ENCODE measurements at places on chromosomes 4 and X.
A peak's percentile ranks its signal among the peaks of the same experiment; 100 is the strongest.

- DNase-seq = no peak
Observed at GRCh38 chr4:2948895-2949781, 14.1 kb downstream of the NOP14 start.

GRCh38 chrX:133698298-133698697 lies 283.0 kb upstream of the GPC4 start:
- DNase-seq = no peak

DNA sequence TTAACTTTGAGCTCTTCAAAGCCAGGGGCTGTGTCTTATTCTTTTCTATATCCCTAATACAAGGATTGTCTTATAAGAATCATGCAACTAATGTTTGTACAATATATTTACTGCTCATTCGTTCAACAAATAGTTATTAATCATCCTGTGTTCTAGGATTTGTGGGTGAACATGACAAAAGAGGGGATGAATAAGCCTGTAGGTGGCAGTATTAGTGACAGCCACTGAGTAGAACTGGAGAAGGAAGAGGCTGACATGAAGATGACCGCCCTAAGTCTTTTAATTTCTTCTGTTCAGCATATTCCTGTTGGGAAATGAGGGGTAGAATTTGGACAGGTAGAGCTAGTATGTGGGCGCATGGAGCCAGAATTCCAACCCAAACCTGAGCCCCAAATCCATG lies 11.9 kb upstream of the LINC00632 start:
- DNase-seq = no peak

- DNase-seq = no peak
Observed at GRCh38 chrX:87045352-87045751, 472.2 kb upstream of the KLHL4 start.

DNA sequence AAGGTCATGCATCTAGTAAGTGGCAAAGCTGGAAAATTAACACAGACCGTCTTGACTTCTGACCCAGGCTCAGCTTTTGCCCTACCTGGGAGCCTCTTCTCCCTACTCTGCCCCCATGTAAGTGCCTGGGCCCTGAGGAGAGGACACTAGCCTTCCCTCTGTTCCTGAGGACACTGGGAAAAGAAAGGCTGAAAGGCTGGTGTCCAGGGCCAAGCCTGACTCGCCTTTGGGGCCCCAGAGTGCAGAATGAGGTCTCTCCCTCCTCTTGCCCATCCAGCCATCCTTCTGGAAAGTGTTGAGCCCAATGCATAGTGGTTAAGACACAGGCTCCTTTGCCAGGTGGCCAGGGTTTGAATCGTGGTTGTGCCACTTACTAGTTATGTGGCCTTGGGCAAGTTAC lies 91.5 kb downstream of the PJA1 start:
- DNase-seq = no peak

DNA sequence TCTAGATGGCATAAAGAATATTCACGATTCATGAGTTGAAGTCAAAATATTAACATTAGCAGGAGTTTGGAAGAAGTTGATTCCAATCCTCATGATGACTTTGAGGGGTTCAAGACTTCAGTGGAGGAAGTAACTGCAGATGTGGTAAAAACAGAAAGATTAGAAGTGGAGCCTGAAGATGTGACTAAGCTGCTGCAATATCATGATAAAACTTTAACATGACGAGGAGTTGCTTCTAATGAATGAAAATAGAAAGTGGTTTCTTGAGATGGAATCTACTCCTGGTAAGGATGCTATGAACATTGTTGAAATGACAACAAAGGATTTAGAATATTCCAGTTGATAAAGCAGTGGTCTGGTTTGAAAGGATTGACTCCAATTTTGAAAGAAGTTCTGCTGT lies 70.1 kb upstream of the TMLHE start:
- DNase-seq = no peak

- DNase-seq = peak; percentile 68
Observed at GRCh38 chr4:81351654-81352445, 119.9 kb downstream of the RASGEF1B start.

DNA sequence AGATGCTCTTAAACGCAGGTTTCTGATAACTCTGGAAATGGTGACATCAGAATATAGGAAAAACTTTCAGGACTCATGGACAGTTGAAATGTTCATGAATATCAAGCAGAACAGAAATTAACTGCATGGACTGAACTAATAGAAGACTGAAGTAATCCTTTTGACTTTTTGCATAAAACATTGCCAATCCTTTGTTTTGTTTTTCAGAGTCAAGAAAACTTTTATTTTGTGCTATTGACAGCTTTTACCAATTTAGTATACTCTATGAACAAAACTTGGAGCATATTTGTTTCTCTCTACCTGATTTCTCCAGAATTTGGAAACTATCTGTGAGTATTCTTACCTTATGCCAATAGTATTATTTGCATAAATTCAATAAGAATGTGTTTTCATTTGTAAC lies 61.2 kb upstream of the HMX1 start:
- no peak for DNase-seq

DNA sequence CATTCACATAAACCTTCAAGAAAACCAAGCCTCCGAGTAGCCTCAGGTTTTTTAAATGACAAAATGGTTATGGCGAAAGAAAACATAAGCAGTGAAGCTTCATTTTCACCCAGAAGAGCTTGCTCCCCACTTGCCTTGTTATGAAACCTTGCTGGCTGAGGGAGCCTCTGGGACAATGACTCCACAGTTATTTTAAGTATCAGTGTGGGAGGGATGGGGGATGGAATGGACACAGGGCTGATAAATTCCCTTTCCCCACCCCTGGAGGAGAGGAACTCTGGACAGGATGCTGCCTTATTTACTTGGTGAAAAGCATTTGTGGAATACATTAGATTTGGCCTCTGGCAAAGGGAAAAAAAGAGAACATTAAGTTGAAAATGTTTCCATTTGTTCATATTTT lies 220.7 kb upstream of the CNKSR2 start:
- DNase-seq = no peak

- no peak for DNase-seq
Observed at GRCh38 chr4:155430895-155431795, 54.4 kb upstream of the MAP9 start.

DNA sequence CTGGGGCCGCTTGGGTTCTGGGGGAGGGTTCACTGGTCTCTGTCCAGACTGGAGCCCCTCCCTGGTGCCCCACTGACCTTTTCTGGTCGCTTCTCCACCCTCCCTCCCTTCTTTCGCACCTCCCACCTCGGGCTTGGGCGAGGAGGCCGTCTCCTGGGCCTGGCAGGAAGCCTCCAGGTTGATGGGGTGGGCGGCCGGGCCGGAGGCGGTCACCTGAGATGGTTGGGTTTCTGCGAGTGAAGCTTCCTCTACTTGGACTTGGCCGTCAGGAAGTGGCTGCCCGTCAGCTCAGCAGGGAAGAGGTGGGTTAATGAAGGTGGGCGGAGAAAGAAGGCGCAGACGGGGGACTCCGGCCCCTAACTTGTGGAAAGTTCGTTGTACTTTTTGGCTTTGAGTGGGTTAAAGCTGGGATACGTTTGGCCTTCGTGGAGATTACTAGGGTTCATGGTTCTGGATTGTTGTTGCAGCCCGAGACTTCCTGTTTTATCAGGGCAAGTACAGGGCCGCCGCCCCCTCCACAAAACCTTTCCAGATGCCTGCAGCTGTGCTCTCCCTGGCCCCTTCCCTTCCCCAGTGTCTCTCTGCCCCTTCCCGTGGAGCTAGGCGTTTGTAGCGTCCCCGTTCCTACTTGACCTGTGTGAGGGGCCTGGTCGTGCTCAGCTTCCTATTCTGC lies 1.2 kb downstream of the AKAP17A start:
- DNase-seq = no peak

DNA sequence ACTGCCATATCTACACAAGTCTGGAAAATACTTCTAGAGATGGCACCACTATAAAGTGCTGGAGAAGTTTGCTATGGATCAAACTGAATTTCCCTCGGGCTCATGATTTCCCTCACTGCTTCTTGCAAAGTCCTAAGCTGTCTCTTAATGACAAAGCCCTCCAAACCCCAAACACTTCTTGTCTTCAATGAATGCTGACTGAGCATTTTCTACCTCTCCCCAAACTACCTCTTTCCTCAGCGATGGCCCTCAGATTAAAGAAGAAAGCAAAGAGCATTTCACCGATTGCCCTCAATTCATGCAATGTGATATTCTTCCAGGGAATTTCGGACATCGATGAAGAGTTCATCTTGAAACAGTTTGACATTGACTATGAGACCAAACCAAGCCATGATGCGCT lies 19.7 kb downstream of the FAM47E start:
- DNase-seq = no peak

GRCh38 chr4:40897557-40898203 lies 147.9 kb downstream of the NSUN7 start:
- peak; percentile 82 for DNase-seq

- DNase-seq = no peak
Observed at GRCh38 chr4:74408639-74409038, 36.3 kb upstream of the AREG start.

DNA sequence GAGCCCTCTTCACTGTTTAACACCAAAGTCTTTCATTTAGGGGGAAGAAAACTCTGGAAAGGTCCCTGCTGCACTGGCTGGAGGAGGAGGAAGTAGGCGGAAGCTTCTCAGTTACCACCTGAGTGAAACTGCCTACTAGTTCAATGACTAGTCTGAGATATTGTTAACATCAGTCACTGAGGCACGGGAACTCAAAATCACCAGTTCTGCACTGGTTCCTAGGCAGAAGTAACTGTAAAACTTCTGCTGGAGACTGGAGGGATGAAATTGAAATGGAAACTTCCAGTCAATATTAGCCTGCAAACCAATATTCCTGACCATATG lies 178.3 kb downstream of the SNCA start:
- no peak for DNase-seq

DNA sequence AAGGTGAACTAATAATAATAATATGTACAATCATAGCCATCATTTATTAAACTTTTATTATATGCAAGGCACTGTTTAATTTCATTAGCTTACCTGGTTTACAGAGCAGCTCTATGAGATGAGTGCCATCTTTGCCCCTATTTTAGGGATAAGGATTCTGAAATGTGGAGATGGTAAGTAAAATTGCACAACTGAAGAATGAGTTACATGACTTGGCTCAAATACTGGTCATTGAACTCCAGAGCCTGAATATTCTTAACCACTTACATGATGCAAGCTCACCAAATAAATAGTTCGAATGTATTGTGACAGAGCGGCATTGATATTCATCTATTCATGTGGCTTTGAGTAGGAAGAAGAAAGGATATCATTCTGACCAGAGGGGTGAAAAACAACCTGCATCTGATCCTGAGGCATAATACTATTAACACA lies 11.7 kb downstream of the ALB start:
- DNase-seq = no peak

DNA sequence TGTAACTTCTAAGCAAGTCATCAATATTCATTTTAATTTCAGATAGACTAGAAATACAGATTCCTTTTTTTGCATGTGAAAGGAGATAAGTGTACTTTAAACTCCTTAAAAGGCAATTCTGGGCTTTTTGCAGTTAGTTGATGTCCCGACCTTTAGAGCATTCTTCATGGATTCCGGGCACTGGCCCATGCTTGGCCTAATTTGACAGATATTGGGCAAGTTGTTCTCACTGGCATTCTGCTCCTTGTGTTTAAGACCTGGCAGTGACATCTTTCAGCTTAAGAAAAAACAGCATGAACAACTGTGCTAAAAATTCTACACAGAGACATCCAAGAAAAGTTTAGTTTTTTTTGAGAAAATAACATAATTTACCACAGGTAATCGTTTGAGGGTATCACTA lies 1037.2 kb downstream of the PCDH18 start:
- no peak for DNase-seq

DNA sequence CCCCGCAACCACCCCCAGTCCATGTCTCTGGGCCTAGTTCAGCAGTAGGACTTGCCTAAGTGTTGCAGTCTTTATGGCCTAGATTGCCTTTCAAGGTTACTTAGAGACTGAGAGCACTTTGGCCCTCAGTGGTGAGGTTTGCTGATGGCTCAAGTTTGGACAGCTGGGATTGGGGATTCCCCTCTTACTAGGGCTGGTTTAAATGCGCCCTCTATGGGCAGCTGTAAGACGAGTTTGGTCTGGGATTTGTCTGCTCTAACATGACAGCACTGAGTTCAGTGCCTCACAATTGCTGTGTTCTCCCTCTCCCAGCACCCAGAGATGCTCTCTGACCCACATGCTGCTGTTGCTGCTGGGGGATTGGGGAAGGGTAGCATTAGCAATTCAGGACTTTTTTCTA lies 23.1 kb downstream of the DACH2 start:
- peak; percentile 13 for DNase-seq

GRCh38 chrX:19953145-19953544 lies 37.7 kb downstream of the BCLAF3 start:
- DNase-seq = no peak

DNA sequence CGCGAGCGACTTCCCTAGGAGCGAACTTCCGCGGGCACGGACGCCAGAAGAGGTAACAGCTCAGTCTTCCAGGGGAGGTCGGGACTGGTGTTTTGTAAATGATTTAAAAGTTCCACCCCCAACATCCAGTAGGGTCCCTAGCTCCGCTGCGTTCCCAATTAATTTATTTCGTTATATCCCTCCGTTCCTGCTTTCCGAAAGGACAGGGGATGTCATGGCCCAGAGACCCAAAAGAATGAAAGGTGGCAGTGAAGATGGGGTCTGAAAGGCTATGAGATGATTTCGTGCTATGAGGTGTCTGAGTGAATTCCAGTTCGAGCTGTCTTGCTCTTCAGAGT lies 373 bp upstream of the SMIM43 start:
- DNase-seq = no peak

- DNase-seq = no peak
Observed at GRCh38 chr4:110963662-110964280, 340.9 kb upstream of the PITX2 start.

DNA sequence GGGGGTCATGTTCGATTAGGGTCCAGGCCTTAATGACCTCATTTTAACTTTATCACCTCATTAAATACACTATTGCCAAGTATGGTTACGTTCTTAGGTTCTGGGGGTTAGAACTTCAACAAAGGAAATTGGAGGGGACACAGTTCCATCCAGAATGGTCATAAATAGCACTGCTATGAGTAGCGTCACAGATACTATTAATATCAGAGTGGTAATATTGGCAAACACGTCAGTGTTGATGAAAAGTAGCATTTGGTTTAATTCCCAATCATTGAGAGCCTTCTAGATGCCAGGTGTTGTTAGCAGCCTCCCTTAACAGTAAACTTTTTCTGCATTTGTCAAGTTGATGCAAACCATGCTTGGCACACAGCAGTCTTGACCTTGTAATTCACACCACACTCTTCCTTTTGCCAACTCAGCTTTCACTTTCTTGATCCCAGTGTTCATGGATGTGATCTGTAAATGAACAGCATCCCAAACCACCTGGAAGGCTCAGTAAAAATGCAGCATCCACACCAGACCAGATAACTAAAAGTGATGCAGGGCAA lies 912.5 kb upstream of the TENM3 start:
- DNase-seq = no peak

GRCh38 chr4:110292994-110293744 lies 94.8 kb upstream of the ELOVL6 start:
- DNase-seq = no peak
